ENCODE measurements at places on chromosomes 11 and 22.
A peak's percentile ranks its signal among the peaks of the same experiment; 100 is the strongest.

- DNase-seq: no peak
Observed at GRCh38 chr11:134413043-134413825, 1.2 kb upstream of the B3GAT1 start.

DNA sequence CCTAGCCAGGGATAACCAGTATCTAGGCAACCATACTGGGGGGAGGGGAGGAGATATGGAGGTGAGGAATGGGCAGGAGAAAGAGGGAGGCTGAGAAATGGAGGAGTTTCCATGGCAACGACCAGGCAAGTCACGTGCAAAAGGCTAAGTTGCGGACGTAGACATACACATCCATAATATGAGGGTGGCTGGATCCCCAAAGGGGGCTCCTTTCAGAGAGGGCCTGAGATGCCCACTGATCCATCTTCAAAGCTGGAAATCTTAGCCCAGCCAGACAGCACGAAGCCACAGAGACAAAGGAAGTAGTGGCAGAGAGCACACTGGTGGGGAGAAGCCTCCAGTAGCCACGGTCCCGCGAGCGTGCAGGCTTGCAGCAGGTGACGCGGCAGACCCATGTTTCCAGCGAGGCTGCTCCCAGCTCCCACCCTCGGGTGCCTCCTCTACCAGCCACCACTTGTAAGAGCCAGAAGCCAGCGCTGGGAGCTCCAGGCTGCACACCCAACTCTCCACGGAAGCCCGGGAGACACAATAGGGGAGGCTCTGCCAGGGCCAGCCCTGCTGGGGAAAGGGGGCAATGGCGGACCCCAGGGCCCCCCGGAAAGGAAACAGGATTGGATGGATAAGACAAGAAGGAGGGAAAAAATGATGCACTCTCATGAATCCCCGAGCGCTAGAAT, 938 bp downstream of the FXYD6 start:
- DNase-seq: no peak

- no peak for DNase-seq
Observed at GRCh38 chr11:67111261-67111660, 7.8 kb upstream of the KDM2A start.

- DNase-seq: no peak
Observed at GRCh38 chr11:78270971-78271370, 82.3 kb downstream of the USP35 start.

DNA sequence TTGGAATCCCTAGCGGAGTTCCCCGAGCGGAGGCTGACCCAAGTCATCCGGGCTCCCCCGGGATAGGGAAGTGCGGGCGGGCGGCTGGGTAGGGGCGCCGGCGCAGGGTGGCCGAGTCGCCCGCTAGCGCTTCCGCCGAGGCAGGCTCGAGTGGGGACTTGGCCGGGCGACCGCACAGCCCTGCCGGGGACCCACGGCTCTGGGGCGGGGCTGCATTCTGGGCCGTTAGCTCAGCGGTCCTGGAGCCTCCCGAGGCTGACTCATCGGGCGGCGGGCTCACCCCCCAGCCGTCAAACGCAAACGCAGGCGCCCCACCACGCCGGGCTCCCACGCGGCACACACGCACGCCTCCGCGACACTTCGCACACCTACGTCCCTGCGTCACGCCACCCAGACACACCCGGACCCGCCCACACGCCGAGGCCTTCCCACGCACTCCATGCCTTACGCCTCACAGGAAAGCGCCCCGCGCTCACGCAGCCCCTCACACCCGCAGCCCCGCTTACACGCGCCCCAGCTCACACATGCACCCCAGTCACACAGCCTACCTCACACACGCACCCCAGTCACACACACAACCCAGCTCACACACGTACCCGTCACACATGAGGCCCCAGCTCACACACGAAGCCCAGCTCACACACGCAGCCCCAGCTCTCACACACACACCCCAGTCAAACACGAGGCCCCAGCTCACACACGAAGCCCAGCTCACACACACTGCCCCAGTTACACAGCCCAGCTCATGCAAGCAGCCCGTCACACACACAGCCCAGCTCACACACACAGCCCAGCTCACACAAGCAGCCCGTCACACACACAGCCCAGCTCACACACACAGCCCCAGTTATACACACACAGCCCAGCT, 1.2 kb downstream of the PHLDB1 start:
- peak; percentile 78 for DNase-seq

GRCh38 chr11:34126959-34127848, 21.8 kb downstream of the NAT10 start:
- DNase-seq: no peak

- no peak for DNase-seq
Observed at GRCh38 chr11:124204008-124204407, 20.9 kb downstream of the OR10D3 start.

- no peak for DNase-seq
Observed at GRCh38 chr11:3135481-3136440, 29.3 kb downstream of the OSBPL5 start.

GRCh38 chr11:130731401-130731800, 184.9 kb downstream of the SNX19 start:
- no peak for DNase-seq

GRCh38 chr11:61195719-61196118, 7.6 kb upstream of the PGA3 start:
- no peak for DNase-seq

GRCh38 chr11:31651822-31652221, 142.3 kb downstream of the ELP4 start:
- DNase-seq: no peak

- no peak for DNase-seq
Observed at GRCh38 chr11:75292943-75293342, 52.4 kb downstream of the TPBGL start.

GRCh38 chr11:33471541-33471940, 214.4 kb downstream of the HIPK3 start:
- no peak for DNase-seq

DNA sequence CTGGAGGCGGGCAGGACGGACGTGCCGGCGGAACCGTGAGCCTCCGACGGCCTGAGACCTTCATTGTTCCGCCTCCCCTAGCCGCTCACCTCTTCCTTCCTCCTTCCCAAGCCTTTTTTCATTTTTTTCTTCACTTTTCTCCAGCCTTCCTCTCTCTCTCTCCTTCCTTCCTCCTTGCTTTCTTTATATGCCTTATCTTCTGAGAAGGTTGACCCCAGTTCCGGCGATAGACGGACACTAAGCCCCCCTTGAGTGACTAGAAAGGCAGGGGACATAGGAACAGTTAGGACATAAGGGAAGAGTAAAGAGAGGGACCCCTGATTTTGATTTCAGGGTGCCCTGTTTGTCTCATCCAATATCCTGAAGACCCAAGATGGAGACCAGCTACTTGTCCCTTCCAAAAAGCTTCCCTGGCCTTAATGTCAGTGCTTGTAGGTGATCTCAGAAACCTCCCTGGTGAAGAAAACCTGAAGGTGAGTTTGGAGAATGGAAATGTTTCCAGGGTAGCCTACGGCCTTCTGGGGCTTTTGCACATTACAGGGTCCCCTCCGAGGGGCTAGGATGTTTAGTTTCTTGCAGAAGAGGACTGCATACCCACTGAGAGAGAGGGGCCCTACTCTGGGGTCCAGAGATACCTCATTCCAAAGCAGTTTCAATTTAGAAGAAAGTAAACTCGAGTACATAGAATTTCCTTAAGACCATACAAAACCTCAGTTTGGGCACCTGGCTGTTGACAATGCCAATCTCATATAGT, 3.5 kb downstream of the ADM start:
- peak; percentile 49 for DNase-seq

GRCh38 chr11:120124355-120124754, 13.6 kb downstream of the TRIM29 start:
- no peak for DNase-seq

DNA sequence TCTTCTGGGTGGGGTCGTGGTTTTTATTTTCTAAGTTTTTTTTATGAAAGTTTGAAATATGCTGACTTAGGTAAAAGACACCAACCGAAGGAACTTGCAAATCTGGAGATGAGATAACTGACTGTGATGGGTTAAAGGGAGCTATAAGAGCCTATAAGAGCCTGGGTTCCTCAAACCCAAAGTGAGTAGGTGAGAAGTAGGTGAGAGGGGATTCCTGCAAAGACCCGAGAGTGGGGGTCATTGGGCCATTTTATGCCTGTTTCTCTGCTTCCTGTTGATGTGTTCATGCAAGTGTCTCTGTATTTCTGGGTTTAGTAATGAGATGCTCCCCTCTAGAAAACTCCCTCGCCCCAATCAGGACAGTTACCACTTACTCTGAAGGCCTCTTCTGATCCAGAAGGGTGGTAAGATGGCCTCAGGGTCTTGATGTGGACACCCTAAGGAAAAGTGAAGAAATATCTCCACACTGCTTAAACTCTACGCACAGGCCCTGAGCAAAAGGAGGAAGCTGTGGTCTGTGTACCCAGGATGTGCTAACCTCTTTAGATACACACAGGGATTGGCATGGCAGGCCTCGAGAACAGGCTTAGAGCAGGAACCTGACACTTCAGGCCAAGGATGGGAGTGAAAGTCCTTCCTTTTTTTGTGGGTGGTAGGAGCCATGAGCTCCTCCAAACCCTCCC, 1.8 kb downstream of the FLI1 start:
- no peak for DNase-seq

DNA sequence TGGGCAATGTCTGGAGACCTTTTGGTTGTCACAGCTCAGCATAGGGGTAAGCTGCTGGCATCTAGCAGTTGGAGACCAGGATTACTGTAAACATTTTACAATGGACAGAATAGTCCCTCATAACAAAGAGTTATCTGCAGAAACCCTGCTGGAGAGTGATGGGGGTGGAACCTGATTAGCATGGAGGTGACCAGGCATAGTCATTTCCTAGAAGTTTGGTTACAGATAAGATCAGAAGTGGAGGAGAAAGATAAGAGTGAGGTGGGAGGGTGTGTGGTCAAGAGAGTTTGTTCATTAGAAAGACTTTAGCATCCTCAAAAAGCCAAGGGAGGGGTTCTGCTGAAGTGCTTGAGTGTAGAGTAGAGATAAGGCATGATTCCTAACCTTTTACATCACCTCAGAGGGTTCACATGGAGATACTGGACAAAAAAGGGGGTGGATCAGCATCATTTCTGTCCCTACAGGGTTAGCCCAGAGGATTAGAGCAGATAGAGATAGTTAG, 38.8 kb downstream of the PRDM11 start:
- no peak for DNase-seq

GRCh38 chr11:95792200-95792599, 1.9 kb downstream of the CEP57 start:
- no peak for DNase-seq

GRCh38 chr11:134764966-134765365, 352.9 kb upstream of the B3GAT1 start:
- DNase-seq: no peak
